ENCODE measurements at places on chromosomes 7 and 10.

- DNase-seq, result no peak
Measured at GRCh38 chr7:42574685-42575084, 337.2 kb downstream of the C7orf25 start.

DNA sequence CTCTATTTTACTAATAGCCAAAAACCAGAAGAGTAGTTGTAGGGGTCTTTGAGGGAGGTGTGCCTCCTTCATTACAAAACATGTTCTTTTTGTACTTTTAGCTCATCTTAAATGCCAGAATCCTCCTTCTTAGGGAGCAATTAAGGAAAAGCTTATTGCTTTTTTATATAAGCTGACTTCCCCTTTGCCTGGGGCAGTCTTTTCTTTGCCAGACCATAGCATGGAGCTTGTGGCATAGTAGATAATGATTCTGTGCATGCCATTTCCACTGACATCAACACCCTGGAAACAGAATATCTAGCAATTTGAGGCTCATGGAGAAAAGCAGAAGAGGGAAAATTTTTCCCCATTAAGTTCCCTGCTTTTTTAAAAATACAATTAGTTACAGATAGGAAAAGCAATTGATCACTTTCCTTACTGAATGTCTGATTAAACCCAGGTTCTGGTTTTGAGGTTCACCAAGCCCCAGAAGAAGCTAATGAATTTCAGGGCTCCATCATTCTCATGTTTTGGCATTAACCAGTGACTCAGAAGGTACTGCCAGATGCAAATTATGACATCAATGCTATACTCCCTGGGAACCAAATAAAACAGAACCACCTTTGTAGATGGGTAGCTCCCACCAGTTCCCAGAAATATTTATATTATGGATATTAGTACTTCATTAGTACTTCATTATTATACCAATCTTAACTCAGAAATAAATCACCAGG lies 410.6 kb downstream of the KCNMA1 start:
- no peak for DNase-seq

- DNase-seq, result no peak
Measured at GRCh38 chr10:6011558-6011957, 34.2 kb upstream of the IL15RA start.

GRCh38 chr7:39127058-39127457 lies 149.3 kb downstream of the POU6F2 start:
- no peak for DNase-seq

GRCh38 chr10:129411393-129411705 lies 55.7 kb upstream of the MGMT start:
- DNase-seq, result no peak

DNA sequence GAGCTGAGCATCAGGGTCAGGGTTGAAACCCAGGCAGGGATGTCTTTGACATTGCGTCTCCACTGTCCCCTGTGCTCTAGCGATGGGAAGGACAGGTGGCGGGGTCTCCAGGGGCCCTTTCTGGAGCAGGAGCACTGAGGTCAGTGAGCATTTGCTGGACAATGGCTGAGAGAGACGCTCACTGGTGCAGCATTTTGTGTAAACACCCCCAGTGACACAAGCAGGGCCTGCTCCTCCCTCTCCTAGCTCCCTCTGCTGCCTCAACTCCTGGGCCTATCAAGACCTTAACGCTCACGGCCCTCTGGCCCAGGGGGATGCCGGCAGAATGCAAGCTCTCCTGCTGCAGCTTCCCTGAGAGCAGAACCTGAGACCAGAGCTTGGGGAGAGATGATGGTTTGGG lies 17.4 kb upstream of the INMT start:
- DNase-seq, result no peak

- no peak for DNase-seq
Measured at GRCh38 chr7:117014673-117015133, 61.4 kb downstream of the ST7 start.

- no peak for DNase-seq
Measured at GRCh38 chr10:78267598-78267997, 233.9 kb downstream of the RPS24 start.

DNA sequence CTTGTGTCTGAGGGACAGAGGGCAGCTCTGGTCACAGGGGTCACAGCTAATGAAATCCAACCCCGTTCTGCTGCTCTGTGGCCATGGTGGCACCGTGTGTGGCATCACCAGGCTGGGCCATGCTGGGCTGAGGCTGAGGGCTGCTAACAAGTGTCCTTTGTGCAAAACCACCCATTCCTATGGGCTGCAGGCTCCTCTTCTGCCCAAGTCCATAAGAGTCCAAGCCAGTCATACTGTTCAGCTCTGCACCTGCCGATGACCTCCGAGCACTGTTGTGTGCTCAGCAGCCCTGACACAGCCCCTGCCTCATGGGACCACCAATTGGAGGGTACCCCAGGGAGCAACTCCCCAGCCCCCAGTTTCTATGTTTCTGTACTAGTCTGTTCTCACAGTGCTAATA lies 133.1 kb downstream of the WDR11 start:
- no peak for DNase-seq

GRCh38 chr10:53115660-53116059 lies 343.1 kb upstream of the MBL2 start:
- no peak for DNase-seq

DNA sequence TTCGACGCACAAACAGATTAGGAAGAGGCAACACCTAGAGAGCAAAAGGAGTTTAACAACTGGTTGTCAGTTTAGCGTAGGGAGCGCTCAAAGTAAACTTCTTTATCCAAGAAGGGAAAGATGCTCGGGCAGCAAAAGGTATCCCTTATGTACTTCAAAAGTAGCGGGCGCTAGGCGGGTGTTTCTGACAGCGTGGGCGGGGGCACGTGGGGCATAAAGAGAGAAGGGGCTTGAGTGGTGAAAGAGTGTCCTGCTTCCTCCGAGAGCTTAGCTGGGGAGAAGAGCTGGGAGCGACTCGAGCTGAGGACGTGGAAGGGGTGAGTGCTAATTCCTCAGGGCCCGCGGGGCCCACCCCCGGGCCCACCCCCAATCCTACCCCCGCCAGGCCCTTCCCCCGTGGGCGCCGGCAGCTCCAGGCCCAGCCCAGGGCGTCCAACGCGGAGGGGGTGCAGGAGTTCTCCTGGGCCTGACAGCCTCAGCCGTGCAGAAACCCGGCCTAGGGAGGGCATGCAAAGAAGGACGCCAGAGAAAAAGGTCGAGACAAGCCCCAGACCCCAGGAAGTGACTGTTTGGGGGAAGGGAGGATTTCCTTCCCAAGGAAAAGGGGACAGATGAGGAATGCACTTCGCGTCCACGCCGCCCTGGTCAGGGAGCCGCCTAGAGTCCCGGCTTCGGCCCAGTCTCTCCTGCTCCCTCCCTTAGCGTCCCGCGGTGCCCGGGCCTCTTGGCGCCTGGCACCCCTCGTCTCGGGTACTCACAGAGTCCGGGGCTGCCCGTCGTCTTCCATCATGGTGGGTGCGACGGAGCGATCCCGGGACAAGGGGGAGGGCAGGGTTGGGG lies 868 bp downstream of the TIAL1 start:
- DNase-seq, result no peak

DNA sequence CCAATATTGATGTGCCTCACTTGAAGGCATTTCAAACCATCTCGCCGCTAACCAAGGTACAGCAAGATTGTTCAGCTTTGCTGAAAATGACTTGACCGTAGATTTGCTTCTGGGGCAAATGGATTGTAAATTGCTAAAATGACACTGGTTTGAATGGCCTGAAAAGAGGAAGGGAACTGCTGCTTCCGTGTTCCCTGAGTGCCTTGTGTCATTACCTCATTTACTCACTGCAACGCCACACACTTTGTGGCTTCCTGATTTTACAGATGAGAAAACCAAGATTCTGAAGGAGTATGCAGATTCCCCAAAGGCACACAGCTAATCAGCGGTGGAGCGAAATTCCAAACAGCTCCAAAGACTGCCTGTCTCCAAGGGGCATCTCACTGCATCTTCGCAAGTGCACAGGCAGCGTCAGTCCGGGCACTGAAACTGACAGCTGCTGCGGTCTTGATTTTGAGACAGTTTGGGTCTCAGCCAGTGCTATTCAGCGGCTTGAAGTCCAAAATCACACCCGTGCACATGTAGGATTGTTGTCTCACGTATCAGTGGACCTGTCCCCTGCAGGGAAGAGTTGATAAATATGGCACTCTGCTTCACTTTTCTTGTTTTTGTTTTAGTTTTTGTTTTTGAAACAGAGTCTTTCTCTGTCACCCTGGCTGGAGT lies 290.9 kb downstream of the DPP6 start:
- no peak for DNase-seq

GRCh38 chr7:82305347-82306005 lies 138.1 kb downstream of the CACNA2D1 start:
- DNase-seq, result no peak

DNA sequence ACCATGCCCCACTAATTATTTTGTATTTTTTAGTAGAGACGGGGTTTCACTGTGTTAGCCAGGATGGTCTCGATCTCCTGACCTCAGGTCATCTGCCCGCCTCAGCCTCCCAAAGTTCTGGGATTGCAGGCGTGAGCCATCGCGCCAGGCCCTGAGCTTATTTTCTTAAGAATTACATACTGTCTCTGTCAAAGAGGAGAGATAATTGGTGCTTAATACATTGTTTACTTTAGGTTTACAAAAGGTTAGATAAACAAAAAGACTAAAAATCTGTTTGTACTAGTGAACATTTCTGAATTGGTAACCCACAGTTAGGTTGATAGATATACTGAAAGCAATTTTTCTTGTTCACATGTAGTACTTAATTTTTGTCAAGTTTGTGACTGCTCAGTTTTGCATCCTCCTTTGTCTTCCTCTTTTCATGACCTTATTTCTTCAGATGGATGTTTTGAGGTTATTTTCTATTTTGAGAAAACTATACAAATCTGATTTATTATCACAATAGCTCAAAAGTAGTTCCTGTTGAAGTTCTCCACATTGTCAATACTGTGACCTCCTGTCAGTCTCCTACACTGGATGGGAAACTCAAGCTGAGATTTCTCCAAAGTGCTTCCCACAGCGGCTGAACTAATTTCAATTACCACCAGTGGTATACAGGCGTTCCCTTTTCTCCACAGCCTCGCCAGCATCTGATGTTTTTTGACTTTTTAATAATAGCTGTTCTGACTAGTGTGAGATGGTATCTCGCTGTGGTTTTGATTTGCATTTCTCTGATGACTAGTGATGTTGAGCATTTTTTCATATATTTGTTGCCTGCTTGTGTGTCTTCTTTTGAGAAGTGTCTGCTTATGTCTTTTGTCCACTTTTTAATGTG lies 22.5 kb downstream of the HHEX start:
- no peak for DNase-seq
